Lower lobe of right lung (tissue), 2 donors: ENCODE measurements at places on chromosomes 11 and 22.

- DNase-seq = no peak
These were observed 77.0 kb downstream of the GRAMD1B start for GRCh38 chr11:123507043-123507442.

DNA sequence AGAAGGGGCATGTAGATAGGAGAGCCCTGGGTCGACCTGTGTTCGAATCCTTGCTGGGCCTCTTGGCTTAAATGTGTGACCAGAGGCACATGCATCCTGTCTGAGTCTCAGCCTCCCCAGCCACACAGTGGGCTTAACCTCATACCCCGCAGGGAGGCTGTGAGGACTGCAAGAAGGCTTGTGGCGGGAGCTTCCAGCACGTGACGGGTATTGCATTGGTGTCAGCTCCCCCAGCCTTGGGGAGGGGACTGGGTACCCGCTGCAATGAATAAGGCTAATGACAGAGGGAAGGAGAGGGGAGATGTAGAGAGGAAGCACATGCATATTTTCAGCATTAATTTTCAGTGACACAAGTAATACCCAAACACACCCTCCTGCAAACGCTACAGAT, 8.1 kb downstream of the RASD2 start:
- DNase-seq = no peak

GRCh38 chr11:36588099-36588498, 6.2 kb upstream of the IFTAP start:
- no peak for DNase-seq

- DNase-seq = peak; percentile 61
These were observed 37.2 kb upstream of the ETS1 start for GRCh38 chr11:128624269-128625175.

DNA sequence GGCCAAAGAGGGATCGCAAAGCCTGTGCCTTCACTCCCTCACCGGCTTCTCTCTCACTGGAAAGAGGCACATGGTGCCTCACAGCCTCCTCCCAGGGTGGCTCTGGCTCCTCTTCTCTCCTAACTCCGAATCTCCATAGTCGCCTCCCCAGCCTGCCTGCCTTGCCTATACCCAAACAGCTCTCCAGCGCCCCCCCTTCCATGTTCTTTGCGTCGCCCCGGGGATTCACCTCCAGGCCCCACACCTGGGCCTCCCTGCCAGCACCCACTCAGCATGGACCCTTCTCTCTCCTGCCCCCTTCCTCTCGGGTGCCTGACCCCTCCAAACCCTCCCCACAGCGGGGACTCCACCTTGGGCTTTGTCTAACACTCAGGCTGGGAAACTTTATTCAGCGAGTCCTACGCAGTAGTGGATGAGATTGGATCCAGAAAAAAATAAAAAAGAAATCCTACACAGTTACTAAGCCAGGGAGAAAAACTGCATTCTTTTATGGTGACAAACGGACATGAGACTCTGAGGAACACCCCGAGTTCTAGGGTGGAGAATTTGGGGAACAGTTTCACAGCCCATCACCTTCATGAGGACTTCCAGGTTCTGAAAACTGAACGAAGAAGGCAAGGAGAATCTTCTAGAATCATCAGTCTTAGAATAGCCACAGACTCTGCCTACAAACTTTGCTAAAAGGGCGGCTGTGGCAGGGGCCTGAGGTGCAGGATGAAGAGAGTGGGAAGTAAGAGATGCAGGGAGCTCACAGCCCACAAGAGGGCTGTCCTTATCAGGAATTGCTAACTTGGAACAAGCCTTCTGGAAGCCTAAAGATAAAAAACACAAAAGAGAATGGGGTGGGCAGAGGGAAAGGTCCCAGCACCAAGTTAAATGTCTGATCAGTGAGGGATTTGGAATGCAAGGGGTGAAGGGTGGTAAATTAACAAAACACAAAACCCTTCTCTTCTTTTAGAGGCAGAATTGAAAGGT, 5.3 kb downstream of the PPM1F start:
- no peak for DNase-seq

DNA sequence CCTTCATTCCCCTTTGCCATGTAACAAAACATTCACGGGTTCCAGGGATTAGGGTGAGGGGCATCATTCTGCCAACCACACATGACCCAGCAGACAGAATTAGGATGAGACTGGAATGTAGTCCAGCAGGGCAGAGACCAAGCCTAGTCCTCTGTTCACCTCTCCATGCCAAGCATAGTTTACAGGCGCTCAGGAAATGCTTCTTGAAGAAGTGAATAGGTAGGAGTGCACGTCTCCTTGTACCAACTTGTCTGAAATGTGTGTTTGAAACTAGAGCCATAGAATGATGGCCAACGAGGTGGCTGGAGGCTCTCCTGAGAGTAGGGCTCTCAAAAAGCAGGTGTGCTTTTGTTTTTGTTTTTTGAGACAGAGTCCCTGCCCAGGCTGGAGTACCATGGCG, 8.2 kb downstream of the SPINDOC start:
- no peak for DNase-seq

DNA sequence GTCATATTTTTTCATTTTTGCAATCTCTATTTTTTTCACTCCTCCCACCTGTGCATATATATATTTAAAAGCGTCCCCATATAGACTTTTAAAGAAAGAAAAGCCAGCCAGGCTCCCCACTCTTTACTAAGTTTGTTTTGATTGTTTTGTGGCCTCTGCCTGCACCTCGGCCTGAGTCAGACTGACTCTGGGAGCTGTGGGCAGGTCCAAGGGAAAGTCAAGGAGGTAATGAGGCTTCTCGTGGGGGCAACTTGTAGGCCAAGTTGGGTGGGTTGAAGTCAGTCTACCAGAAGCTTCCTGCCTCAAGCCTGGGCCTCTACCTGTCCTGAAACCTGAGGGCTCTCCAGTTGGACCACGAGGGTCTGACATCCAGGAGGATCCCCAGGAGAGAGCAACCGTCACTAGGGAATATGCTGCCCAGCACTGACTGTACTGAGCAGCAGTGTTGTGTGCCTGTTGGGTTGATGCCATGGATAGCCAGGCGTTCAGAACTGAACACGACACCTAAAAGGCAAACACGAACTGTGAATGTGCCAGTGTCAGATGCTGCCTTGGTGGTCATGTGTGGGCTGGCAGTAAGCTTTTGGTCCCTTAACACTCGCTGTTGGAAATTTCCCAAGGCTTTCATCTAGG, 58.8 kb downstream of the BMAL1 start:
- no peak for DNase-seq

DNA sequence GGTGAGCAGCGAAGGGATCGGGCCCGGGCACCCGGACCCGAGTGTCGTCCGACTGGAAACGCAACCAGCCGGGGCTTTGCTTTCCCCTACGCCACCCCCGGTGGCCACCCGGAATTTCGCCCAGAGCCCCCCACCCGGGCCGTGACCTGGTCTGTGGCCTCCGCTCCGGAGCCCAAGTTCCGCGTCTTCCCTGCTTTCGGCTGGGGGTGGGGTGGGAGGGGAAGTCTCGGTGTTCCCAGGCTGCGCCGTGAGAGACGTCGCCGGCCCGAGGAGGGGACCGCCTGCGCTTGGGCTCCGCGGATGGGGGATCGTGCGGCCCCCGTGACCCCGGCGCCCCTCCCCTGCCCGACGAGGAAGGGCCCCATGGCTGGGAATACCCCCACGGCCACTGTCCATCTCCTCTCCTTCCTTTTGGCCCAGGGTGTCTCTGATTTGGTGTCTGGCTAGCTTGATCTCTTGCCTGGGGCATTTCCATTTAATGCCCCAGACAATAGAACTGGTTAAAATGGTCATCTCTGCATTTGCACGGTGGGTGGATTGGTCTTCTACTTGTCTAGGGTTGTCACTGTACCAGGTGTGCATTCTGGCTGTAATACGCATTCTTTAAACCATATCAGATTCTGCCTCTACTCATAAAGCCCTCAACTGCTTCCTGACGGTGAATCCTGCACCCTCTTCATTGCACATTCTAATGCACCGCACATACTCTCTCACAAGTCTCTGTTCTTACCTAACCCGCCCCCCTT, 789 bp downstream of the SIK2 start:
- peak; percentile 68 for DNase-seq

GRCh38 chr11:69121621-69122325, 34.0 kb upstream of the SMIM38 start:
- no peak for DNase-seq

- no peak for DNase-seq
These were observed 60.0 kb upstream of the HTATIP2 start for GRCh38 chr11:20303391-20303965.

GRCh38 chr11:16605389-16605893, 133.0 kb upstream of the C11orf58 start:
- DNase-seq = no peak

GRCh38 chr11:103862802-103863174, 173.7 kb upstream of the DDI1 start:
- DNase-seq = no peak

DNA sequence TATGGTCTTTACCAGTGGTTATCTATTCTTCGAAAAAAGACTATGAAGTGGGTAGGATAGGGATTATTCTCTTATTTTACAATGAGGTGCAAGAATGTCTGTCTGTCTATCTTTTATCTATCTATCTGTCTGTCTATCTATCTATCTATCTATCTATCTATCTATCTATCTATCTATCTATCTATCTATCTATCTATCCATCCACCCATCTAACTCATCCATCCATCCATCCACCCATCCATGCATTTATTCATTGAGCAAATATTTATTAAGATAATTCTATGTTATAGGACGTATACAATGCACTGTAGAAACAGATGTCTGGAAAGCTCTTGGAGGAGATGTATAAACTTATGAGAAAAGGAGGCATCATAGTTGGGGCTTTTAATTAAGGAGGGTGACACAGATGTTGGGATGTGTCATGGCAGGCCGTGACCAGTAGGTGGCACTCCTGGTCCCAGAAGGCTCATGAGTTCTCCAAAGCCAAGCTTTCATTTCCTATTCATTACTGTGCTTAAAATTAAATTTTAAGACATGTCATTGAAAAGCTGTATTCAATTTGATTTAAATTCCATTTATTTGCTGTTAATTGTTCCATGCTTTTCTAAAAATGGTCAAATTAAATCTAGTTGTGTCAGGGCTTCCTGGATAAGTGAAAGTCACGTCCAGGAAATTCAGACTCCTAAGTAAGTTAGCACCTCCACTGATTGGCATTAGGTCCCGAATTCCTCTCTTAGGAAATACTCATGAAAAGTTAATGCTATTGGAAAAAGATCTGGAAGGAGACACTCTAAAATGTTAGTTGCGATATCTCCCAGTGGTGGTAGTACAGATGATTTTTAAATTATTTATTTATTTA, 19.0 kb upstream of the E2F8 start:
- peak; percentile 69 for DNase-seq

GRCh38 chr11:7592711-7593110, 78.9 kb downstream of the PPFIBP2 start:
- DNase-seq = peak; percentile 76

- peak; percentile 9 for DNase-seq
These were observed 271.7 kb downstream of the CTTN start for GRCh38 chr11:70669871-70670675.

DNA sequence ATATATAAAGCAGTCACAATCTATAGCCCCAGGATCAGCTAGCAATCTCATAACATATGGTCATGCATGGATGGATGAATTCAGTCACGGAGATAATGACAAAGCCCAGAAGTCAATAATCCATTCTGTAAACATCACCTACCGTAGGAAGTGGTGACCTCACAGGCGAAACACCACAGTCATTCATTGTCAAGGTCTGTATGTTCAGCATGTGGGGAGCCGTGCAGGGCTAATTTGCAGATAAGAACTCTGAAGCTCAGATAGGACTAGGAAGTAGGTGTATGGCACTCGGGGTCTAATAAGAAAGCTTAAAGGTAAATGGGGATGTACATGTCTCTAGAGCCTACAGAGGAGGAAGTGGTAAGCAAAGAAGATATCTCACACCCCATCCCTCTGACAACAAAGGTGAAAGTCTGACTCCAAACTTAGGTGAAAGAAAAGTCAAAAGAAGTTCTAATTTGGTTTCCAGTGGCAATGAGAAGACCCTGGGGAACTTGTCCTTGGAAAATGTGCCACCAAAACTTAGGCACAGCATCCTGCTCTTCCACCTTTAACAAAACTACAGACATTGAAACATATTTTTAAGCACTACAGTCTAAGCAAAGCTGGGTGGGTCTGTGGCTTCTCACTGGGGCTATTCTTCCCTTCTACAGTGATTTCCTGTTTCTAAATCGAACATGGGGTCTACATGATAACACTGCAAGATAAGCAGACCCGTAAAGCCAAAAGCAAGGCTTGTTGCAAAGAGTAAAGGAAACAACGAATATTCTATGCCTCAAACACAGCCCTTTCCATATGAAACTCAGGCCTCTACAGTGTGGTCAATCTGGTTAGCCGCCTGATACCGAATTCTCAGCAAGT, 5.2 kb downstream of the CRTAM start:
- no peak for DNase-seq

- DNase-seq = no peak
These were observed 26.2 kb downstream of the TRIM66 start for GRCh38 chr11:8656291-8656690.

DNA sequence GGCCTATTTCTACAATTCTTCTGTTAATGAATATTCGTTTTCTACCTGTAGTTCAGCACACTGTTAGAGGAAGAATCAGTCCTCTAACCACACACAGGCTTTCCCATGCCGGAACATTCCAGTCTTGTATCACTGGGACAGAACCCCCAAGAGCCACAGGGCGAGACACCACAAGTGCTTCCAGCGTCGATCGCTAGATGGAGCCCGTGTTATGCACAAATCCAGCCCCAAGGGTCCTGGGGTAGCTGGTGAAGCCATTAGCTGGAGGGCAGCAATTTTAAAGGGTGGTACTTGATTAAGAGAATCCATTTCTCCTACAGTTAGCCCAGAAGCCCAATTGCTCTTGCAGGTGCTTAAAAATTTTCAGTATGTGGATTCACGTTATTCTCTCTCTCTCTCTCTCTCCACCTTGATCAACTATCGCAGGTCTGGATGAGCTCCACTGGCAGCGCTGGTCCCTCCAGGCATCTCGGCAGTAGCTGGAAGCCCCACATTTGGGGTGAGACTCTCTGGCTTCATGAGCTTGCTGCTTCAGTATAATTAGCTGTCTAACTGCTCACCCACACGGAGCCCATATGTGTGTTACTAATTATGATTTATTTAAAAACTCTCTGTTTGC, 148.2 kb upstream of the SNX19 start:
- no peak for DNase-seq

GRCh38 chr22:40857309-40857855, 434 bp downstream of the XPNPEP3 start:
- DNase-seq = no peak

DNA sequence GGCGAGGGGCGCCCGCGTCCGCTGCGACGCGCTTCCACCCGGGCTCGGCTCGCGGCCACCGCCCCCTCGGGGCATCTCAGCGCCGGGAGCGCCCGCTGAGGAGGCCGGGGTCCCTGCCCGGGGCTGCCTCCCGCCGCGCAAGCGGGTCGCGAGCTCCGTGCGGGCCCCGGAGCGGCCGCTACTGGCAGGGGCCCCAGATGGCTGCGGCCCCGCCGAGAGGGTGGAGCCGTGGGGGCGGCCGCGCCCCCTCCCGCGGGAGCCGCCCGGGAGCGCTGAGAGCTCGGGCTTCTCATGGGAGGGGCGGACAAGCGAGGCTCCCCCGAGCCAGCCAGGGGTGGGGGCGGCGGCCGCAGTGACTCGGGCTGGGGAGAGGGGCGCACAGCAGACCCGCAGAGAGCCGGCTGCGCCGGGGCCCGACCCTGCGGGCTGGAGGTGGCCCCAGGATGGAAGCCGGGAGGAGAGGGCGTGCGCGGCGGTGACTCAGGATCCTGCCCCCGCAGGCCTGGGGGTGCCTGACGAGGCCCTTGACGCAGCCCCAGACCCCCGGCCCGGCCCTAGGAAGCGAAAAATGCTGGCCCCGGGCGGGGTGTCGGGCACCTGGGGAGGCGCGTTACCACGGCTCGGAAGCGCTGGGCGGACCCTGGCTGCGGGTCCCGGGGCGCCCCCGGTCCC, 603 bp upstream of the ZFTA start:
- peak; percentile 52 for DNase-seq

- DNase-seq = peak; percentile 75
These were observed 419.7 kb upstream of the CNTN5 start for GRCh38 chr11:98600786-98601773.
